ENCODE measurements at places on chromosomes 2 and 18.

DNA sequence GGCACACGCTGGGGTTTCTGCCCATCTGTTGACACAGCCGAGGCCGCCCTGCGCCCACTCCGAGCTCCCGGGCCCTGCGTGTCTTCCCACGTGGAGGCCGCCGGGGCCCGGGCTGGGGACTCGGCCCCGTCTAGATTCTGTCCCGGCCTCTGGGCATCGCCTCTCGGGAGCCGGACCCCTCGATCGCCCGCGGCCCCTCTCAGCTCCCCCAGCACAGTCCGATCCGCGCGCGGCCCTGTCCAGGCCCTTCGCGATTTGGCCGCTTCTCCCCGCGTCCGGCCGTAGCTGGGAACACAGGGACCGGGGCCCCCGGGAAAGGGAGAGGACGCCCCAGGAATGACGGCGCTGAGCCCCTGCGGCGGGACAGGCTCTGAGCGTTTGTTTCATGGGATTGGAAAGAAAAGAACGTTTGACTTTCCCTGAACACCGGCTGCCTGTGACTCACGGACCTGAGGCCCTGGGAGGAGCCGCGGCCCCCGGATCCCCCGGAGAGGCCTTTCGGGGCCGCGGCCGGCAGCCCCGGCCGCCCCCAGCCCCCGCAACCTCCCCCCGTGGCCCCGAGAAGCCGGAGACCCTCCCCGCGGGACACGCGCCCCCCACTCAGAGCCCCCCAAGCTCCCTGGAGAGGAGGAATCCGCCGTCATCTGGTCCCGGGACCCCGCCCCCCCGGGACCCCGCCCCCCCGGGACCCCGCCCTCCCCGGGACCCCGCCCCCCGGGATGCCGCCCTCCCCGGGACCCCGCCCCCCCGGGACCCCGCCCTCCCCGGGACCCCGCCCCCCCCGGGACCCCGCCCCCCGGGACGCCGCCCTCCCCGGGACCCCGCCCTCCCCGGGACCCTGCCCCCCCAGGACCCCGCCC lies 62.7 kb upstream of the CTDP1 start:
- DNase-seq = peak; percentile 25

DNA sequence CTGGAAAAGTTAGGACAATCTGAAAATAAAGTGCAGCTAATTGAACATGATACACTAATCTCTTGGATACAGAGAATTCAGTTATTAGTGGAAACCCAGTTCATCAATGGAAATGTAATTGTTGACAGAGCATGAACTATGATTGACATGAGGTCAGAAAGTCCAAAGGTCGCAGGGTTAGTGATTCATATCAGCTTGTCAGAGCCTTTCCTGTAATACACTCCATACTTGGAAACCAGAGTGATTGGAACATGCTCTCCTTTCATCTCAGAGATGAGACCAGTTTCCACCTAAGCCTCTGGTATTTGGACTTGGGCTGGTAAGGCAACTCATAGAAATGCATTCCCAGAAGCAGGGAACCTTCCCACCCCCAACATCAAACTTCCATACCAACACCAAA lies 8.5 kb upstream of the NCKAP5 start:
- no peak for DNase-seq

DNA sequence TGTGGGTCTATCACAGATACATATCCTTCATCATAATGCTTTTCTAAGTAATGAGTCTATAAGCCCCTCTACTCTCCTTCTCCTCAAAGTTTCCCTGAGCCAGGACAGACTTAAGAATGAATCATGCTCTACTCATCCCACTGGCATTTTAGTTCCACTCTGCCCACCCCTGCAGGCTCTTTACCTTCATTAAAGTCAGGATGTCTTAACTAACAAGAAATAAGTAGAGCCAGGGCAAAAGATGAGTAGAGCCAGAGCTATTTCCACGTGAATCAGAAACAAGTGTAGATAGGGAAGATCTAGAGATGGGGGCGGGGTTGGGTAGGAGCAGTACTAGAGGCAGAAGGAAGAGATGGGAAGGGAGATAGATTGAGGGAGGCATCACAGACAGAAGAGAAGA lies 790.5 kb downstream of the RNF144A start:
- peak; percentile 72 for DNase-seq

DNA sequence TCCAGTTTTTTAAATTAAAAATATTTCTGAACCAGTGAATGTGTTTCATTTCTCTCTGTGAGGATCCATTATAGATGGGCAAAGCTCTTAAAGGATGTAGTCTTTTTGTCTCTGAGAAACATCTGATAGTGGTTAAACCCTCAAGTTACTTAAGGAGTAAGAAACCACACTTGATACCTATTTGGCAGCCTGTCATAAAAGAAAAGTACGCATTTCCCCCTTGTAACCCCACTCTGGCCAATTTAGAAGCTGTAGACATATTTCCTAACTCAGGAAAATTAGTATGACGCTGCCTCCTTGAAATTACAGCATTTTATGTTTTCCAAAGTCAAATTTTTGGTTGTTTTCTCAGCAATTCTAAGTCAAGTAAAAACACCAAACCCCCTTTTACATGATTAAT lies 2.0 kb downstream of the STAT4 start:
- DNase-seq = no peak

DNA sequence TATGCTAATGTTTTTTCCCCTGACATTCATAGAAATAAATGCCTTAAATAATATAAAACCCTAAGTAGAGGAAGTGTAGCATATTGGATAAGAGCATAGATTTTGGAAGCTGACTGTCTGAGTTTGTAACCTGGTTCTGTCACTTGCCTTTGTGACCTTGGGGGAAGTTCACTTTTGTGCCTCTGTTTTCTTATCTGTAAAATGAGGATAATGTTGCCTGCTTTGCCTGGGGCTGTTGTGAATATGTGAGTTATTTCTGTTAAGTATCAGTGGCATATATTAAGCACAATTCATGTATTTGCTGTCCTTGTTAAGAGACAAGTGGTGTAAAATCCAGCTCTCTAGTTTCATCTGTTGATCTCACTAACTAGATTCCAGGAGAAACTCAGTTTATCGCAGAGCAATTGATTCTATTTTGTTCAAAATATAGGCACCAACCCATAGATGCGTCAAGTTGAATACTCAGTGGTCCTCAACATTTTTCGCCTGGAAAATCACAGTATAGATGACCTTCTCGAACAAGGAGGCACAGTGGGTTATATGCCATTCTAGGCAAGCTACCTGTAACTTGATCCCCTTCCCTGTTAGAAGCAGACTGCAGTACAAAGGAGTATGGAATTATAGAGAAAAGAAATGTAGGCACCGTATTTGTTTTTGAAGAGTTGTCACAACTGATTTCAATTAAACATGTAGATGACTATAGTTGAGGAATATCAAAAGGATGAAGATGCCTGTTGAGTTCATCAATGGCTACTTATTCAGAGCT lies 67.0 kb downstream of the SOCS6 start:
- DNase-seq = no peak

GRCh38 chr2:126115975-126116374 lies 540.0 kb upstream of the GYPC start:
- DNase-seq = no peak

GRCh38 chr2:225891771-225892170 lies 492.3 kb downstream of the NYAP2 start:
- no peak for DNase-seq

DNA sequence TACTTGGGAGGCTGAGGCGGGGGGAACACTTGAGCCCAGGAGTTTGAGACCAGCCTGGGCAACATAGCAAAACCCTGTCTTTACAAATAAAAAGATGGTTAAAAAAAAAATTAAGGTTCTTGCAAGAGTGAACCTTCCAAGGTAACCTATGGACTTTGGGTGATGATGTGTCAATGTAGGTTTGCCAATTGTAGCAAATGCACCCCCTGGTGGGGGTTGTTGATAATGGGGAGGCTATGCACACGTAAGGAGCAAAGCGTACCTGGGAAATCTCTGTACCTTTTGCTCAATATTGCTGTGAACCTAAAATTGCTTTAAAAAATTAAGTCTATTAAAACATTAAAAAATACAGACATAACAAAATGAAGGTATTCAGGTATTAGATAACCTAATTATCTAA lies 70.4 kb downstream of the CWC22 start:
- peak; percentile 37 for DNase-seq

Measured in fibroblast of mammary gland (primary cell).